ENCODE measurements at places on chromosomes 11 and 22.

DNA sequence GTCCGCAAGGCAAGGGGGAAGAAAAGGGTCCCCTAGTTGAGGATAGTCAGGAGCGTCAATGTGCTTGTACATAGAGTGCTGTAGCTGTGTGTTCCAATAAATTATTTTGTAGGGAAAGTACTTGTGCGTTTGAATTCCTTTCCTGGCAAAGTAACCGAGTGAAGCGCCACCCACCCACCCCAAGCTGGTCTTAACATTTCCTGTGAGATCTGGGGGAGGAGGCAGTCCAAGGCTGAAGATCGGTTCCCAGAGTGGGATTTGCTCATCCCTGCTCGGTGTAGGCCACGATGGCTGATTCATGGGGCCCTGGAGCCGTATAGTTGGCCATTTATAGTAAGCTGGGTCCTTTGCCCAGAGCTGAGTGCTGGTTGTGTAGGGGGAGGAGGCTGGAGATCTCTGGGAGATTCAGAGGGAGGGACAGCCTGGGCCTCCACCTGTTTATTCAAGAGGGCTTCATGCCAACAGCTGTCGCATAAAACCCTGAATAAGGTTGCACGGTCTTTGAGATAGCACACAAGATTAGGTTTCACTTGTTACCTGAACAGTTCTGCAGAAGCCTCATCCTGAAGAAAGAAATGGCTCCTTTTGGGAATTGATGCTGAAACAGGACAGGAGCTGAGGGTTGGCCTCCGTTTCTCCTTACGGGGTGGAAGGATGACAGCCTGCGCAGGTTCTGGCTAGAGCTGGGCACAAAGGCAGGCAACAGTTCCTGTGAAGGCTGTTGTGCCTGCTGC is 2.4 kb downstream of the ATF4 start:
- DNase-seq = no peak

DNA sequence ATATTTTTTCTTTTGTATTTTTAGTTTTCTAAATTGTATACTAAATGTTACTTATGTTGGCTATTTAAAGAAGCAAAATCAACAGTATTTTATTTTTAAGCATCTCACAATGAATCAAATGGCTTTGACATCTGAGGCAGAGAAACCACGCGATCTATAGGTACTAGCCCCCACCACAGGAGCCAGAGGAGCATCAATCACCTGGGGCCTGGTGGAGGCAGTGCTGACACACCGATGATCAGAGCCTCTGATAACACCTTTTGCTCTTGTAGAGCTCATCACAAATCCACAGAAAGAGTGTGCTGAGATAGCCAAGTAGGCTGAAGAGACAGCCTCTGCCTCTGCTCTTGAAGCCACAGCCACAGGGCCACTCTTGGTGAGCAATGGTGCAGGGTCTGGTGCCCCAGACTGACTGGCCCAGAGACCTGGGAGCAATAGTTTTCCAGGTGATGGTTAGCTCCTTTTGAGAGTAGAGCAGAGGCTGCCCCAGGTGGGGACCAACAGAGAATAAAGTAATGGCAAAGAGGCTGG is 25.2 kb downstream of the HIRA start:
- no peak for DNase-seq

- DNase-seq = no peak
Observed at GRCh38 chr22:22467112-22467511, 41.4 kb downstream of the ZNF280B start.

DNA sequence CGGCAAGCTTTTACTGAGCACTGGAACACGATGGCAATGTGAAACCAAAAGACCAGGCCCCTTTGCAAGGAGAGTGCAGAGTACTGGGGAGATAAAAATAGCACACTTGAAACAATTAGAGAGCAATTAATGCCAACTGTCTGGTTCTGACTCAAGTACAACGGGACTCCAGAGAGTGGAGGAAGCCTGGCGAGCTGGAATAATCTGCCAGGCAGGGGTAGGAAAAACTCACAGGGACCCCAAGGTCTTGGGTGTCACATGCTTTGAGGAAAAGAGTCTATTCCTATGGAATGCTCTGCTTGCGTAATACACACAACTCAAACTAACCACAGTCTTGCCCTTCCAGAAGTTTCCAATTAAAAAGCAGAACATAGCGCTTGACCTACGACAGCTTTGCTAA is 113.0 kb upstream of the CLMP start:
- DNase-seq = no peak

GRCh38 chr11:86798988-86799387 is 1.4 kb upstream of the PRSS23 start:
- DNase-seq = no peak

DNA sequence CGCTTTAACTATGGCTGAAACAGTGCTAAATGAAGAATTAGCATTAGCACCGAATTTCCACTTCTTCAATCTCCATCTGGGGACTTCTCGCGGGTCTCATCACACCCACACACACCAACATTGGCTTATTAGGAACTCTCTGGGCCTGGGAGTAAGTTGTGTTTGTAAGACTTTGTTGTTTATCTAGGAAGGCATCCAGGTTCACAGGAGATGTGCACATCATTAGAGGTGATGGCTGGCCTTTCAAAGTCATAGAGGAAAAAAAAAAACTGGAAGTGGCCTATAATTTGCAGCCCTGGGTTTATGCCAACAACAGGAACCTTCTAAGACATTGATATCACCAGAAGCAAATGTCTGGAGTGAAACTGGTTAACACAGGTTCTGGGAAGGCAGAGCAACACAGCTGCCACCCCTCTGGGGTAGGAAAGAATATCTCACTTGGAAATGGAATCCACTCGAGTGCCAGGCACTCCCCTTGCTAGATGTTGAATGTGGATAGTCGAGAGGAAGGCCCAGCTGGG is 84.5 kb downstream of the TRAF6 start:
- DNase-seq = no peak

DNA sequence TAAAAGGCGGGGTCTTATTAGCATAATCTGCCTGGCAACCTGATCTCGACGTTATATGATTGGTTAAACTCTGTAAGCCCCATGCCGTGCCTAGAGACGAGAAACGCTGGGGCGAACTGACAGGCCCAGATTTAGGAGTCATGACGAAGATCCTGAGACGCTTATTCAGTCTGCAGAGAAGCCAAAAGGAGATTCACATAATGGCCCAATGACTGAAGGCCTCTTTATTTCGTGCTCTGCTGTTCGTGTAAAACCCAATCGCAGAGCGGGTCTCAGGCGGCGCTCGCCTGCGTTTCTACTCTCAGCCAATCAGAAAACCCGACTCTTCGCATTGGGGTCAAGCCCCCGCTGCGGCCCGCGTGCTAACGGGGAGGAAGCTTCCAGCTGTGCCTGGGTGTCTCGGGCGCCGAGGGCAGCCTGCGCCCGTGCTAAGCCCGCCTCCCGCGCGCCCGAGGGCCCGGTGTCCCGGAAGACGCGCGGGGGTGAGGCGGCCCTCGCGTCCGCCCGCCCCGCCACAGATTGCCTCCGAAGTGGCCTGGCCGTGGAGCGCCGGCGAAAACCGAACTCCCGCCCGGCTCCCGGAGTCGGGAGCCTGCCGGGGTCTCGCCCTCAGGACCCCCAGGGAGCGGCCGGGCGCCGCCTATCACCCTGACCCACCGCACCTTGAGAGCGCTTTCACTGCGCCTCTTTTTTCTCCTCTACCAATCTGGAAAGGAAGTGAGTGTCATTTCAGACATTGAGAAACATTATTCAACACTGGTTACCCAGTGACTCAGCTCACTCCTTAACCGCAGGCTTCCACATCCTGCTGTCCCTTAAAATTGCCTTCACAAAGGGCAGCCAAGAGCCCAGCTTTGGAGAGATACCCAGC is 446 bp upstream of the PRDM10 start:
- DNase-seq = peak; percentile 93

DNA sequence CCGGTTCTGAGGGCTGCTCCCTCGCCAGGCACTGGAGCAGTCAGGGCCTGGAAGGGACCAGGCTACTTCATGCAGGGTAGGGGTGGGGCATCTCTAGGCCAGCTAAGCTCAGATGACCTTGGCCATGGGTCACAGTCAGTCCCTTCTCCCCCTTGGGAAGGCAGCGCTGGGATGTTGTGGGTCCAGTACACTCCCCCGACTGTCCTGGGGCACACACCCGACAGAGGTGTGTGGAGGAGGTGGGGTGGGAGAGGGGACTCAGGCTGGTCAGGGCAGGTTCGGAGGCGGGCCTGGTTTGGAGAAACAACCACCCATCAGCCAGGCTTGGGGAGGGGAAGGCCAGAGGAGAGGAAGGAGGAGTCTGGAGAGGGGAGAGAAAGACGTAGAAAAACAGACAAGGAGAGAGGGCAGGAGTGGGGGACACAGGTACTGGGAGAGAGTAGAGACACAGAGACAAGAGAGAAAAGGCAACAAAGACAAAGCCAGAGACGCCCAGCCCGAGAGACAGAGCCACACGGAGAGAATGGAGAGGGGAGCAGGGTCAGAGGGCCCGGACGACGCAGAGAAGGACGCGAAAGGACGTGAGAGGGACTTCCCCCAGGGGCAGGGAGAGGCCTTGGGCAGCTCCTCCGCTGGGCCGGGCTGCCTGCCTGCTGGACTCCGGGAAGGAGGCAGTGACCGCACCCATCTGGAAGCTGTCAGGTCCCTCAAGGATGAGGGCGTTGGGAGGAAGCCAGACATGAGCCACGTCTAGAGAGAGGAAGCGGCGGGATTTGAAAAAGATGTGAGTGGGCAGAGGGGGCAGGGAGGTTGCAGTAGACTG is 30.6 kb upstream of the TSKU start:
- no peak for DNase-seq
